ENCODE measurements at places on chromosomes 6 and 20.

GRCh38 chr6:149806127-149806526 is 56.6 kb downstream of the PCMT1 start:
- no peak for DNase-seq

DNA sequence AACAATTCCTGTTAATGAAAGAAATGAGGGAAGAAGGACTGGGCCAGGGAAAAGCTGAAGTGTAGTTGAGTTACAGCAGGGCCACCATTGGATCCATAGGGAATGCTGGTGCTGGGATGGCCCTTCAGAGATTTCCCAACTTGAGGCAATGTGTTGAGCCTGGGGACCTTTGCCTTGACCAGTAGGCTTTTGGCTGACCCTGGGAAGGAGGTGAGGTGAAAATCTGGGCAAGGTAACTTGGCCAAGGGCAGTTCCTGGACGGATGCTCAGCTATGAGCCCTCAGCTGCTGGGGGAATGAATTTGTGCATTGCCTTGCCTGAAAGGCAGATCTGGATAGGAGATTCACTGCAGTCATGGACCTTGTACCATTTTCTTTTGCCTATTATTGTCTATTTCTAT is 20.4 kb downstream of the UTRN start:
- DNase-seq, result no peak

- DNase-seq, result no peak
Observed at GRCh38 chr6:92341201-92341600, 1078.2 kb downstream of the EPHA7 start.

DNA sequence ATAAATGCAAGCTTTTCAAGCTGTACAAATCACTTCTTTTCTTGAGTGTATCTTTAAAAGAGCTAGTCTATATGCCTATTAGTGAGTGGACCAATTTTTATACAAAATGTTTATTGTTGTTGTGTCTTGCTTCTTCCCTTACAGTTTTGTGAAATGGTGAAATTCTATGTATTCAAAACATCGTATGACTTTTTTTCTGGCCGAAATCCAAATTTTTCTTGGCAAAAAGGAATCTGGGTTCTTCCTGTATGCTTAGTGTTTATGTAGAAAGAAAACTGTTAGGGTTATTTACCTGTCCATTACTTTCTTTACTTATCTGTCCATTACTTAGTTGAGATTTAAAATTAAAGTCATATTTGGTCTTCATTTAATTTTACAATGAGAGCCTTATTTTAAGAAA is 153.9 kb downstream of the MMS22L start:
- no peak for DNase-seq

DNA sequence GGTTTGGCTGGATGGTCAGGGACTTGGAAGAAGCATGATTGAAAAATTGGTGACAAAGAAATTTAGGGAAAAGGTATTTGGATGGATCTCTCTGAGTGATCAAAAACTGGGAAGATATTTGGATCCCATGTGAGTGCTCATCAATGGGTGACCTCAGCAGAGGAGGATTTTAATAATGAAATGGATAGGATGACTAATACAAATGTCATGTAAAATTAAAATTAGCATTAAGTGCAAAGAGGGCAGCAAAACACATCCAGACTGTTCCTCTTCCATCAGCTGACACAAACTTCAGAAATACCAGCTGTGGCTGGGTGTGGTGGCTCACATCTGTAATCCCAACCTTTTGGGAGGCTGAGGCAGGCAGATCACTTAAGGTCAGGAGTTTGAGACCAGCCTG is 151.7 kb downstream of the THBS2 start:
- no peak for DNase-seq

Data from stimulated activated CD8-positive, alpha-beta memory T cell treated with anti-CD3 and anti-CD28 coated beads, Interleukin-4, amount 100 ng/mL, for 1 hour (primary cell).